Pulmonary artery endothelial cell (primary cell): ENCODE measurements at places on chromosomes 5 and 9. TPM values are rescaled to one million over a fixed set of nuclear protein-coding genes. Genes with fewer than 3 reads are reported as not detected.

HAVCR1 gene
- total RNA-seq, result not detected in 2 replicates

SPATA9 gene
- 0.11 and 0.13 TPM in 2 replicates for total RNA-seq

ZMAT2 gene
- total RNA-seq, result 53.5 and 75.7 TPM in 2 replicates

ZNF79 gene
- total RNA-seq, result 9.4 and 13.1 TPM in 2 replicates

GLDC gene
- 16.5 and 19.4 TPM in 2 replicates for total RNA-seq

C9orf57 gene
- total RNA-seq, result not detected in 2 replicates

EIF4EBP3 gene
- 1.4 and 1.8 TPM in 2 replicates for total RNA-seq

RASGEF1C gene
- not detected in 2 replicates for total RNA-seq

HTR4 gene
- total RNA-seq, result not detected in 2 replicates

ZDHHC11B gene
- not detected in 2 replicates for total RNA-seq

SPINK7 gene
- total RNA-seq, result not detected in 2 replicates

GNAQ gene
- total RNA-seq, result 37.2 and 39.8 TPM in 2 replicates

ALDH1A1 gene
- total RNA-seq, result 130 and 699 TPM in 2 replicates

IFNA8 gene
- not detected in 2 replicates for total RNA-seq

CNTNAP3 gene
- total RNA-seq, result 61.0 and 98.1 TPM in 2 replicates

GFI1B gene
- total RNA-seq, result not detected in 2 replicates

OR2K2 gene
- not detected in 2 replicates for total RNA-seq

ADGRD2 gene
- not detected in 2 replicates for total RNA-seq

RUSC2 gene
- 16.7 and 21.3 TPM in 2 replicates for total RNA-seq

NEUROG1 gene
- total RNA-seq, result not detected in 2 replicates

CER1 gene
- total RNA-seq, result not detected in 2 replicates

IL13 gene
- total RNA-seq, result not detected in 2 replicates

CERCAM gene
- total RNA-seq, result 24.1 and 24.6 TPM in 2 replicates

LARP1 gene
- 54.3 and 72.1 TPM in 2 replicates for total RNA-seq

CDX1 gene
- not detected in 2 replicates for total RNA-seq

CDH9 gene
- not detected in 2 replicates for total RNA-seq

DHFR gene
- 18.1 and 30.3 TPM in 2 replicates for total RNA-seq

CCDC192 gene
- total RNA-seq, result not detected in 2 replicates

ZFAND5 gene
- 119 and 129 TPM in 2 replicates for total RNA-seq

CBY3 gene
- 0.26 TPM in 1 of 2 replicates, not detected in the other for total RNA-seq

FOXD4L3 gene
- 0.07 TPM in 1 of 2 replicates, not detected in the other for total RNA-seq

SPRY4 gene
- total RNA-seq, result 7.4 and 8.8 TPM in 2 replicates

INSL6 gene
- total RNA-seq, result not detected in 2 replicates

NFIL3 gene
- total RNA-seq, result 4.6 and 4.7 TPM in 2 replicates

PRRX2 gene
- not detected in 2 replicates for total RNA-seq

ACER2 gene
- 5.5 and 8.1 TPM in 2 replicates for total RNA-seq

RECK gene
- total RNA-seq, result 11.9 and 15.5 TPM in 2 replicates

RASGRF2 gene
- total RNA-seq, result 6.9 and 9.4 TPM in 2 replicates

CDC20B gene
- total RNA-seq, result 0.07 and 0.14 TPM in 2 replicates

RIMOC1 gene
- 8.9 and 14.2 TPM in 2 replicates for total RNA-seq

DMRT3 gene
- not detected in 2 replicates for total RNA-seq
